ENCODE measurements at places on chromosomes 16 and 17.

- no peak for DNase-seq
Observed at GRCh38 chr16:84720177-84720579, 20.4 kb downstream of the USP10 start.

- no peak for DNase-seq
Observed at GRCh38 chr17:64506576-64507412, at the start of gene CEP95. TSS of gene CEP95 (plus strand) at chr17:64506977. CDS start at chr17:64507098, 121 bp downstream.

GRCh38 chr16:1903845-1904840 lies 14.1 kb downstream of the HS3ST6 start:
- no peak for DNase-seq

DNA sequence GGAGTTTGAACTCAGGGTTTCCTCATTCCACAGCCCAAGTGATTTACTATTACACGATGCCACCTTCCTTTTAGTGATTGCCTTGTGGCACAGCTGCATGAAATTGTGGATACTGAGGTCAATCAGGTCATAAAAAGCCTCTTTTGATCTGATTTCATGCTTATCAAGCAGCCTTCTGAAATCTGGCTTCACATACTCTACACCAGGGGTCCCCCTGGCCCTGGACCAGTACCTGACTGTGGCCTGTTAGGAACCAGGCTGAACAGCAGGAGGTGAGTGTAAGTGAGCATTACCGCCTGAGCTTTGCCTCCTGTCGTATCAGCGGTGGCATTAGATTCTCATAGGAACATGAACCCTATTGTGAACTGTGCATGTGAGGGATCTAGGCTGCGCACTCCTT lies 13.8 kb downstream of the SLFN5 start:
- DNase-seq, result no peak

DNA sequence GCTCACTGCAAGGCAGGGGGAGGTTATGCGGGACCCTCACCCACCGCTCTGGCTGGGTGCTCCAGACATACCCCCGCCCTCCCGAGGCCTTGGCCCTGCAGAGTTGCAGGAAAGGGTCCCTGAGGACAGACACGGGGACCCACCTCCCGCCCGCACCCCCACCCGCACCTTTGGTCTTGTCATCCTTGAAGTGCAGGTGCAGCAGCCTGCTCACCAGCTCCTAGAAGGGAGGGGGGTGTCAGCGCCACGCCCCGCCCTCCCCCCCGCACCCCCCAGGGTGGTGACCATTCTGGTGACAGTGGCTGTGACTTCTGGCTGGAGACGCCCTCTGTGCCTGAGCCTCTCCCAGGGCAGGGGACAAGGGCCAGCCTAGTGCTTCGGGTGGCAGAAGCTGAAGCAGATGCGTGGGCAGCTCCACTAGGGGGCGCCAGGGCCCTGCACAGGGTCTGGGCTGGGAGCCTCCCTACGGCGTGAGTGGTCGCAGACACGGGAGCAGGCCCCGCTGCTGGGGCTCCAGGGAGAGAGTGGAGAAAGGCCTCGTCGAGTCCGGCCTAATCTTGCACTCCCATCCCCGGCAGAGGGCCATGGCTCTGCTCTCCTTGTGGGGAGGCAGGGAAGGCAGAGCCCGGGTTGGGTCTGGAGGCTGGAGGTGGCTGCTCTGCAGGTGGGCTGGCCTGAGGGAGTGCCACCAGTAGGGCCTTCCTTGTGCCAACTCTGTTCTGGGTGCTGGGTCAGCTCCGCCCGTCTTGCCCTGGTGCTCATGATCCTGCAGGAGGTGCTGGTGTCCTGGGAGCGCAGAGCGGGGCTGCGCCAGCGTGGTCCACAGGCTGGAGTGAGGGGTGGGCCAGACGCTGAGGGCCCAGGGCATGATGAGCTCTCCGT lies 2.7 kb downstream of the CENPX start:
- peak; percentile 76 for DNase-seq

- no peak for DNase-seq
Observed at GRCh38 chr17:278055-278675, 74.4 kb downstream of the RPH3AL start.

GRCh38 chr16:23410176-23410575 lies 42.8 kb downstream of the COG7 start:
- no peak for DNase-seq
